ENCODE measurements at places on chromosomes 3 and 15.

DNA sequence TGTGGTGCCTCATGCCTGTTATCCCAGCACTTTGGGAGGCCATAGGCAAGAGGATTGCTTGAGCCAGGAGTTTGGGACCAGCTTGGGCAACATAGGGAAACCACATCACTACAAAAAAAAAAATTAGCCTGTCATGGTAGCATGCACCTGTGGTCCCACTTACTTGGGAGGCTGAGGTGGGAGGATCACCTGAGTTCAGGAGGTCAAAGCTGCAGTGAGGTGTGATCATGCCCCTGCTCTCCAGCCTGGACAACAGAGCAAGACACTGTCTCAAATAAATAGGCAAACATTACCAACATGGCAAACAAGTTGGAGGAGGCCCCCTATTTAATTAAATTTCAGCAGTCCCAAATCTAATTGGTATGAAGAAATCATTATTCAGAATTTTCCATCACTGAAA is 143.6 kb downstream of the PGPEP1L start:
- peak overlapping the region; percentile 92 for H3K27ac ChIP-seq
- no peaks in the 10 kb centered on the region for H3K36me3 ChIP-seq
- H3K4me1 ChIP-seq, result peaks cover 6% of the 10 kb centered on the region
- DNase-seq, result no peak
- H3K4me3 ChIP-seq, result no peak overlapping the region

DNA sequence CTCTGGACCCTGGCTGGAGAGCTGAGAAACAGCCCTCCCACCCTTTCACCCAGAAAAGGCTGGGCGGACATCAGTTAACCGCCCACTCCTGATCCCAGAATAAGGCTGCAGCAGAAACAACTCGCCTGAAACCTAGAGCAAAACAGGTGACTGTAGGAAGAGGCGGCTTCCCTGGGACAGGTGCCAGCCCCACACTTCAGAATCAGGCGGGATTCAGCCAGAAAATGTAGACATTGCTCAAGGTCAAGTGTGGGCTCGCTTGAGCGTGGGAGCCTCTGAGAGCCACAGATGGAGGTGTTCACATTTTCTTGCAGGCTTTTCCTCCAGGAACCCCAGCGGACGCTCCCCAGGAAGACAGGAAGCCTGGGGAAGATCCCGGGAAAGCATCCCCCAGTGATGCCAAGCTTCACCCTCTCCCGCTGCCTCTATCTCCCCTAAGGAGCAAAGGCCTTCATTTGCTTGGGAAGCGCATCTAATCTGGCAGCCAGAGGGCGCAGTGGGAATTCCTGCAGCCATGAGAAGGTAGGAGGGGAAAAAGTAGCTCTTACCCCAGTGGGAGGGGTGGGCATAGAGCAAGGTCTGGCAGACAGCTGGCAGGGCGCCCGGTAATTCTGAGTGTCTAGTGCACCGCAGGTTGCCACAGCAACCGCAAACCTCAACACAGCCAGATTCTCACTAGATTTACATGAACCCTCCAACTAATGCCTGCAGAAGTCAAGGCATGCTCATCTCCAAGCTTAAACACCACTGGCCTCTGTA is 77.7 kb downstream of the OCA2 start:
- DNase-seq, result no peak
- no peaks in the 10 kb centered on the region for H3K36me3 ChIP-seq
- H3K4me3 ChIP-seq, result no peak overlapping the region
- H3K27ac ChIP-seq, result no peak overlapping the region
- no peaks in the 10 kb centered on the region for H3K4me1 ChIP-seq

GRCh38 chr3:35617370-35617769 is 22.0 kb upstream of the ARPP21 start:
- DNase-seq, result no peak
- H3K27ac ChIP-seq, result no peak overlapping the region
- H3K27me3 ChIP-seq, result no peaks in the 10 kb centered on the region
- no peaks in the 10 kb centered on the region for H3K36me3 ChIP-seq

DNA sequence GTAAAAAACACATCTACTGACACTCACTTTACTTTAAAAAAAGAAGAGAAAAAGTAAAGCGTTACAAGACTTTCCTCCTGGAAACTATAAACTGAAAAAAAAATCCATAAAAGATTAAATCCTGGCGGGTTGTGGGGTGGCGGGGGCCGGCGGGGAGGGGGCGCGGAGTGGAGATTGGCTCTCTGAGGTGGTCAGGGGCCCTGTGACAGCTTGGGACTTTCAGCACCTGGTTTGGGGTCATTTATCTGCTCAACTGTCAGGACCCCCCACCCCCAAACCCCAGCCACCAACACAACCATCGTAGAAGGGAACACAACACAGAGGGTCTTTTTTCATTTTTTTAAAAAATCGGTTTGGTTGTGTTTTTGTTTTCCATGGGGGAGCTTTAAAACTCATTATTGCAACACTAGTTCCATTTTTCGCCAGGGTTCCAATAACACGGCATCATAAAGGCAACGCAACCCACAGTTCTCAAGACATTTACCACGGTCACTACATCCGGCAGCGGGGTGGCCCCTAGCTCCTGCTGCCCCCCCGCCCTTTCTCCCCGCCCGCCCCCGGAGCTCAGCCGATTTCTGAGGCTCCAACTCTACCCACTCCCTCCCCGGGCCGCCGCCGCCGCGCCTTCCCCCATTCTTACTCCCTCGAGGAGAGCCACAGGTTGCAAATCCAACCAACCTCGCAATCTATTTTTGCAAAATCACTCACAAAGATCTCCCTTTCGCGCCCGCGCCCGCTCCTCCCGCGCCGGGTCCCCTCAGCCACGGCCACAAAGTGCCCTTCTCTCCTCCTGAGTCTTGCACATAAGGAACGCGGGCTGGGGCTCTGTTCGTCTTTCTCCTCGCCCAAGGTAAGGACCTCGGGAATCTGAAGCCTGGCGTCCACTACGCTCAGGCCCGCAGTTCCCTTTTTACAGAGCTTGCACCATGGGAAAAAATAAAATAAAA is 1.8 kb downstream of the BCL6 start:
- peak overlapping the region; percentile 99 for H3K27ac ChIP-seq
- no peaks in the 10 kb centered on the region for H3K27me3 ChIP-seq
- H3K36me3 ChIP-seq, result no peaks in the 10 kb centered on the region
- peak overlapping the region; percentile 73 for H3K4me3 ChIP-seq

DNA sequence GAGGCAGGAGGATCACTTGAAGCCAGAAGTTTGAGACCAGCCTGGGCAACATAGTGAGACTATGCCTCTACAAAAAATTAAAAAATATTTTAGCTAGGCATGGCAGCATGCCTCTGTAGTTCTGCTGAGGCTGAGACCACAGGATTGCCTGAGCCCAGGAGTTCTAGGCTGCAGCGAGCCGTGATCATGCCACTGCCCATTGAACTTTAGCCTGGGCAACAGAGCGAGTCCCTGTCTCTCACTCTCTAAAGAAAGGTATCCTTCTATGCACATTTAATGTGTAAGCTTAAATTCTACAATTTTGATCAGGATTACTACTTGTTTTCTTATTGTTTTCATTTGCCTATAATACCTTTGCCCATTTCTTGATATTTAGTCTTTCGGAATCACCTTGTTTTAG is 26.8 kb downstream of the GALK2 start:
- no peak overlapping the region for H3K27ac ChIP-seq
- DNase-seq, result no peak

- DNase-seq, result peak; percentile 60
- no peaks in the 10 kb centered on the region for H3K27me3 ChIP-seq
- H3K27ac ChIP-seq, result no peak overlapping the region
- no peak overlapping the region for H3K4me3 ChIP-seq
- H3K4me1 ChIP-seq, result no peaks in the 10 kb centered on the region
- no peaks in the 10 kb centered on the region for H3K36me3 ChIP-seq
Measured at GRCh38 chr15:76983590-76984375, 11.1 kb upstream of the PSTPIP1 start.

GRCh38 chr3:10393514-10393913 is 72.6 kb upstream of the SEC13 start:
- no peaks in the 10 kb centered on the region for H3K4me1 ChIP-seq
- no peak for DNase-seq
- H3K27ac ChIP-seq, result no peak overlapping the region
- no peak overlapping the region for H3K4me3 ChIP-seq
- H3K27me3 ChIP-seq, result no peaks in the 10 kb centered on the region

DNA sequence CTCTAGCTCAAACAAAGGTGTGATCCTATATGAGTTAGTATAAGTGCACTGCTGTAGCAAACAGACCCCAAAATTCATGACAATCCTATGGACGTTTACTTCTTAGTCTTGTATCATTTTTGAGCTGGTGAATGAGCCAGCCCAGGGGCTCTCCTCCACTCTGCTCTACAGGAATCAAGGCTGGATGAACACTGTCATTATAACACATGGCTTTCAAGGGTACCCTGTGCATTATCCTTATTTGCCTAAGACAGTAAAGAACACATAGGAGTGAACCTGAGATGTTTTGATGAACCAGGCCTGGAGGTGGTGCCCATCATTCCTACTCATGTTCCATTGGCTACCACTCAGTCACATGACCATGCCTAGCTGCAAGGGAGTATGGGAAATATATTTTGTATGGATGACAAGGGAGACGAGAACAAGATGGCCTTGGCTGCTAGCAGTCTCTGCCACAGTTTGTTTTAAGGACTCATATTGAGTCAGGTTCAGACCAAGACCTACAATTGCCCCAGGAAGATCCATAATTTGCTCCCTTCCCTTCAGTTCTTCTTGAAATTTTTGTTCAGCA is 107.4 kb upstream of the HES1 start:
- H3K4me3 ChIP-seq, result no peak overlapping the region
- H3K27me3 ChIP-seq, result no peaks in the 10 kb centered on the region
- H3K4me1 ChIP-seq, result no peaks in the 10 kb centered on the region
- H3K27ac ChIP-seq, result no peak overlapping the region

DNA sequence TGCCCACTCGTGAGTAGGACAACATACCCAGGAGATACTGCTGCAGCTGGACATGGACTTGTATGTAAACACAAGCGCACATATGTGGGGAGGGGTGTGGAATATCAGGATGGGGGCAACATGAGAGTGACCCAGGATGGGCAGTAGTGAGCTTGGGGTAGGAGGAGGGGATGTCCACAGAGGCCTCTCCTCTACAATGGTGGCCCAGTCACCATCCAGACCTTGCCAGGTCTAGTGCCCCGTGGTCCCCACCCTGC is 266 bp upstream of the ZBTB47 start:
- peak overlapping the region; percentile 98 for H3K4me3 ChIP-seq
- DNase-seq, result no peak
- peaks cover 53% of the 10 kb centered on the region for H3K4me1 ChIP-seq
- no peaks in the 10 kb centered on the region for H3K27me3 ChIP-seq
- peaks cover 1% of the 10 kb centered on the region for H3K36me3 ChIP-seq

DNA sequence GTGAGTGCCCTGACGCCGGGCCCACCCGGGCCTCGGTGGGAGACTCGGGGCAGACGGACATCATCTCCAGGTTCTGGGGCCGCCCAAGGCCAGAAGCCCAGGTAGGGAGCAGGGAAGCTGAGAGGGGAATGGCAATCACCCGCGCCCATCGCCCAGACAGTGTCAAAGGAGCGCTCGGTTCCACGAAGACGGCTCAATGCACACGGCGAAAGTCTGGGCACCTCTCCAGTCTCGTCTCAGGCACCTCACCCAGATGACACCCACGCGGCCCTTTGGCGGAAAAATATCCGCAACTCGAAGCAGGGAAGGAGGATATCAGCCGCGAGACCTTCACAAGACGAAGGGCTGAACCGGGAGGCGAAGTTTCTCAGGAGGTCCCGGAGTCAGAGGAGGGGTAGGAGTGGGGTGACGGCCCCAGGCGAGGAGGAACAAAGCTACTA is 916 bp downstream of the IL17RD start:
- H3K27me3 ChIP-seq, result no peaks in the 10 kb centered on the region
- H3K4me3 ChIP-seq, result peak overlapping the region; percentile 92
- no peak overlapping the region for H3K27ac ChIP-seq
- peaks cover 6% of the 10 kb centered on the region for H3K4me1 ChIP-seq
- DNase-seq, result no peak

GRCh38 chr15:58087871-58088270 is 22.4 kb upstream of the ALDH1A2 start:
- H3K27me3 ChIP-seq, result no peaks in the 10 kb centered on the region
- no peaks in the 10 kb centered on the region for H3K4me1 ChIP-seq

DNA sequence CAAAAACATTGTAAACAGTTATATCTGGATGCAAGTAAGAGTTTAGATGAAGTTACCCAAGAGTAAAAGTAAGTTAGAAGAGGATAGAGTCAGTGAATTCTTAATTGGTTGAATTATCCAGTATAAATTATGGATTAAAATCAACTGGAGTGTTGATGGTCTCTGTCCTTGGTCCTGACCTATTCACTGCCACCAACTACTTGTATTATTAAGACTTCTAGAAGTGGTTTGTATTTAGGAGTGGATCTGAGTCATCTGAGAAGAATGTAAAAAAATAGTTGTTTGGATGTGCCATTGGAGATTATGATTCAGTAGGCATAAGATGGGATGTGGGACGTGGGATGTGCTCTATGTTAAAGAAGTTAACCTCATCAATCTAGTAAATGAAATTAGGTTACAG is 86.4 kb downstream of the SYNPR start:
- no peaks in the 10 kb centered on the region for H3K27me3 ChIP-seq
- H3K27ac ChIP-seq, result no peak overlapping the region
- no peak for DNase-seq
- no peak overlapping the region for H3K4me3 ChIP-seq
- H3K36me3 ChIP-seq, result no peaks in the 10 kb centered on the region

GRCh38 chr3:26799679-26800317 is 177.2 kb downstream of the LRRC3B start:
- no peaks in the 10 kb centered on the region for H3K36me3 ChIP-seq
- H3K4me3 ChIP-seq, result no peak overlapping the region
- no peaks in the 10 kb centered on the region for H3K27me3 ChIP-seq
- DNase-seq, result no peak
- H3K4me1 ChIP-seq, result no peaks in the 10 kb centered on the region
- H3K27ac ChIP-seq, result no peak overlapping the region

DNA sequence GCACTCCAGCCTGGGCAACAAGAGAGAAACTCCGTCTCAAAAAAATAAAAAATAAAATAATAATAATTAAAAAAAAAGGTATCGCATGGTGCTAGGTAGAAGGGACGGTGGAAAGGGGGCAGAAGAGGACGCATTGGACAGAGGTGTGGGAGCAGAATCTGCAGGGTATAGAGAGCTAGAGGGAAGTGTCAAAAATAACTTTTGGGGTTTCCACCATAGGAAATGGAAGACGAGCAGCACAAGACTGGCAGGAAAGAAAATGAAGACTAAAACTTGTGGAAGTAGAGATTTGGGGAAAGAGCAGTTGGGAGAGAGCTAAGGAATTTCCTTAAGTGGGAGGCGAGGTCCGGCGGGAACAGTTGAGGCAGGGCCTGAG is 585 bp upstream of the MKRN2 start:
- peak overlapping the region; percentile 61 for H3K4me3 ChIP-seq
- peaks cover 31% of the 10 kb centered on the region for H3K4me1 ChIP-seq

- no peaks in the 10 kb centered on the region for H3K4me1 ChIP-seq
- DNase-seq, result no peak
- no peak overlapping the region for H3K27ac ChIP-seq
- H3K36me3 ChIP-seq, result no peaks in the 10 kb centered on the region
- no peak overlapping the region for H3K4me3 ChIP-seq
Measured at GRCh38 chr3:84077479-84077878, 881.3 kb upstream of the CADM2 start.

- no peaks in the 10 kb centered on the region for H3K4me1 ChIP-seq
- no peak overlapping the region for H3K4me3 ChIP-seq
- no peak overlapping the region for H3K27ac ChIP-seq
Measured at GRCh38 chr15:69808756-69809155, 289.0 kb downstream of the TLE3 start.

GRCh38 chr3:38229036-38229435 is 36.6 kb upstream of the SLC22A13 start:
- H3K27ac ChIP-seq, result no peak overlapping the region
- no peak for DNase-seq
- no peaks in the 10 kb centered on the region for H3K4me1 ChIP-seq

All from ascending aorta (tissue), 2 donors.